ENCODE measurements at places on chromosomes 5 and 9. TPM values are rescaled to one million over a fixed set of nuclear protein-coding genes. Genes with fewer than 3 reads are reported as not detected.

DNA sequence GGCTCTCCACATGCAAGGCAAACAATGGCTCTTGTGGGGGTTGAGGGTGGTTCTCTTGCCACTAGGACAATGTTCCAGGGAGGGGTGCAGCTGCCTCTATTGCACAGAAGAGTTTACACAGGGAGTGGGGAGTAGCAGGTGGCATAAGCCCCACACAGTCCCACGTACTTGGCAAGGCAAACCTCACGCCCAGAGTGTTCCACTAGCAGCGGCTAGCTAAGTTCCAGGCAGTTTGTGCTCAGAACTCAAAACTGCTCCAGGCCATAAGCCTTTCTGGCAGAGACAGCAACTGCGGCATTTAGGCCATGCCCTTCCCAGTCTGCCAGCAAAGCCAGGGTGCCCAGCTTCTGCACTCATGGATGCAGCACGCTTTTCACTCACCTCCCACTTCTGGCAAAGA is 29.0 kb upstream of the BTNL3 start:
- H3K4me1 ChIP-seq, result no peaks in the 10 kb centered on the region
- no peaks in the 10 kb centered on the region for H3K36me3 ChIP-seq
- no peak for DNase-seq
- H3K4me3 ChIP-seq, result no peak overlapping the region

DNA sequence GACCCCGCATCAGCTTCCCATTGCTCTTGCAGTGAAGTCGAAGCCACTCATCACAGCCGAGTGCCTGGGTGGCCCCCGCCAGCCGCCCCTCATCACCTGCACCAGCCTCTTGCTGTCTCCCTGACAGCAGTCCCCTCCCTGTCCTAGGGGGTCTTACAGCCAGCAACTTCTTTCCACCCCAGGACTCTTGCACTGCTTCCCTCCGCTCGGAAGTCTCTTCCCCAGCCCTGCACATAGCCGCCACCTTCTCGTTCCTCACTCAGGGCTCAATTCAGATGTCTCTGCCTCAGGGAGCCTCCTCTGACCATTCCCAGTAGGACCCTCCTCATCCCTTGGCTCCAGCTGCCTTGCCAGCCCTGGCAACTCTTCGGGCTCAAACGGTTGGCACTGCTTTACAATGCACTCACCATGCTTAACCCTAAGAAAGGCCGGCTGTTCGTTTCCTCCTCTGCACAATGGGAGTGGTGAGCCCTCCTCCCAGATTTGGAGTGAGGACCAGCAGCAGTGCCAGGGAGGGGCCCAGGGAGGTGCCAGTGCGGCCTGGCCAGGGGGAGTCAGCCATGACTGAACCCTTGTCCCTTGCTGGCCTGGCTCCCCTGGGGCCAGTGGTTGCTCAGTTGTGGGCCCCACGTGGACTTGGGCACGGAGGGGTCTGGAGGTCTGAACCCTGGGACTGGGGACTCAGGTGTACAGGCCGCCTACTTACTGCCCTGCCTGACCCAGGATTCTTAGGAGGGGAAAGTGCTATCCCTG is 6.1 kb downstream of the TCF7 start:
- H3K4me3 ChIP-seq, result no peak overlapping the region
- H3K27ac ChIP-seq, result no peak overlapping the region
- no peaks in the 10 kb centered on the region for H3K36me3 ChIP-seq
- DNase-seq, result no peak

- no peak overlapping the region for H3K4me3 ChIP-seq
- H3K27me3 ChIP-seq, result no peaks in the 10 kb centered on the region
- H3K27ac ChIP-seq, result no peak overlapping the region
- H3K36me3 ChIP-seq, result no peaks in the 10 kb centered on the region
- H3K4me1 ChIP-seq, result peaks cover 17% of the 10 kb centered on the region
These were observed 81.0 kb upstream of the ZBTB43 start for GRCh38 chr9:126723807-126724172.

CCL21 gene
- total RNA-seq, result 192 TPM

DNA sequence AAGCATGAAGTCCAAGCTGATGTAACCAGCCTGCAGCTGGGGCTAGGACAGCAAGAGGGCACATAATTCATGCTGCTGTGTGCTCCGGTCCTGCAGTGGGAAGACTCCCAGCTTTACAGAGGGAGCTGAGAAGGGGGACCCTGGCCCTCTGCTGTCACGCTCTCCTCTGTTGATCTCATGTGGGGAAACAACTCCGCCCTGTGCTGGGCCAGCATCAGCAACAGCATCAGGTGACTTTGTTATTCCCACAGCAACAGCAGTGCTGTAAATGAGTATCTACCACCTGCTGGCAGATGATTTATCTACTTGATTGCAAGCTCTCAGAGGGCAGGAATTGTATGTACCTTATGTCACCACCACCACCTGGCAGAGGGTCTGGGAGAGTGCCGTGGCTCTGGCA is 176.2 kb downstream of the COL23A1 start:
- no peaks in the 10 kb centered on the region for H3K4me1 ChIP-seq
- H3K27me3 ChIP-seq, result no peaks in the 10 kb centered on the region
- H3K36me3 ChIP-seq, result no peaks in the 10 kb centered on the region
- DNase-seq, result peak; percentile 18
- H3K27ac ChIP-seq, result no peak overlapping the region

DNA sequence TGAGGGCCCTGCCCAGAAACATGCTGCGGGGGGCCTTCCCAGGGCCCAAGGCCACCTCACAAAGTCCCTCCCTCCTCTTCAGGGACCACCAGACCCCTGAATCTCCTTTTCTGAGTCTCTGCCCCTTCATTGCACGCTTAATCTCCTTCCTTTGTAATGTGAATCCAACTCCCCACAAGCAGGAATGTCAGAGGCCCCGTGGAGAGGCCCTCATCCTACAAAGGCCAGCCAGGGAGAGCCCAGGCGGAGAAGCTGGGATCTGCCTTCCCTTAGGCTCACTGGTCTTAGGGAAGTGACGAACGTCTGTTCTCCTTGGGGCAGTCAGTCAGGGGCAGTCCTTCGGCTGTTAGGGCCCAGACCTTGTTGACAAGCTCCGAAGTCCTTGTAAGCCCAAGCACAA is 2.3 kb downstream of the SMIM33 start:
- no peaks in the 10 kb centered on the region for H3K36me3 ChIP-seq
- H3K27me3 ChIP-seq, result no peaks in the 10 kb centered on the region
- DNase-seq, result no peak
- H3K27ac ChIP-seq, result no peak overlapping the region
- no peaks in the 10 kb centered on the region for H3K4me1 ChIP-seq
- no peak overlapping the region for H3K4me3 ChIP-seq

MELK gene
- 1.2 TPM for total RNA-seq

DNA sequence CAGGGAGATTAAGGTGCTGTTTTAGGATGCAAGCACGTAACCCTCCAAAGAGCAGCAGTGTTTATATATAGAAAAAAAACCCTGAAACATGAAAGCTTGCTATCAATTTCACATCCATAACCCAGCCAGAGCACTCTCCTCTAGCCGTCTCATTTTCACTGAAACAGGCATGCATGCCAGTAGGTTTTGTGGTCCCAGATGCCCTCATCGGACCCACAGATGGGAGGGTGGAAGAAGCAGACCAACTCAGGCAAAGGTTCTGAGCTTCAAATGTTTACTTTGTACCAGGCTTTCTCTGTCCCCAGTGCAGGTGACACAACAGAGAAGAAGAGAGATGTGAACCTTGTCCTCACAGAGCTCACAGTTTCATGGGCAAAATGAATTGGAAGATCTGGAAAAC is 127.4 kb upstream of the ATP10B start:
- no peak for DNase-seq
- H3K27ac ChIP-seq, result no peak overlapping the region
- H3K27me3 ChIP-seq, result no peaks in the 10 kb centered on the region

- peak; percentile 90 for DNase-seq
- peaks cover 17% of the 10 kb centered on the region for H3K4me1 ChIP-seq
- no peaks in the 10 kb centered on the region for H3K27me3 ChIP-seq
- no peak overlapping the region for H3K4me3 ChIP-seq
- no peaks in the 10 kb centered on the region for H3K36me3 ChIP-seq
- peak overlapping the region; percentile 56 for H3K27ac ChIP-seq
These were observed 106.1 kb upstream of the CPEB4 start for GRCh38 chr5:173781816-173782670.

GRCh38 chr5:171578829-171579491 is 159.5 kb downstream of the FGF18 start:
- peaks cover 28% of the 10 kb centered on the region for H3K4me1 ChIP-seq
- no peaks in the 10 kb centered on the region for H3K36me3 ChIP-seq
- no peak overlapping the region for H3K4me3 ChIP-seq

GRCh38 chr5:17666726-17667235 is 32.5 kb downstream of the TAF11L14 start:
- no peak for DNase-seq
- H3K27me3 ChIP-seq, result no peaks in the 10 kb centered on the region
- no peak overlapping the region for H3K4me3 ChIP-seq
- no peaks in the 10 kb centered on the region for H3K4me1 ChIP-seq
- H3K36me3 ChIP-seq, result no peaks in the 10 kb centered on the region
- no peak overlapping the region for H3K27ac ChIP-seq

OR1N2 gene
- not detected for total RNA-seq

DNA sequence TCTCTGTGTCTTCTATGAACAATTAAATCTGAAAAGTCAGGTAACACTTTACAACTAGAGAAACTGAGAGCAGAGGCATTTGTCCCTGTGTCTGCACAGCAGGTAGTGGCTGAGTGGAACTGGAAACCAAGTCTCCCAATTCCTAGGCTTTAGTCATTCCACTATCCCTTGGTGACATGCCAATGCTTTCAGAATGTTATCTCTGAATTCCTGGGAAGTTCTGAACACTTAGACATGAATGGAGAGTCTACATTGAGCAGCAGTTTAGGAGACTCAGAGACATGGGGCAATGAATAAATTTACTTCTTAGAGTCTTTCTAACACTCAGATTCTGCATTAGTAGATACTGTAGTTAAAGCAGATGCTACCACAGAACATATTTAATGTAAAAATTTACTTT is 94.8 kb upstream of the APC start:
- H3K27ac ChIP-seq, result no peak overlapping the region
- DNase-seq, result no peak
- H3K36me3 ChIP-seq, result no peaks in the 10 kb centered on the region
- no peaks in the 10 kb centered on the region for H3K27me3 ChIP-seq
- H3K4me3 ChIP-seq, result no peak overlapping the region

- no peak for DNase-seq
- H3K36me3 ChIP-seq, result no peaks in the 10 kb centered on the region
- no peaks in the 10 kb centered on the region for H3K4me1 ChIP-seq
These were observed 74.5 kb downstream of the HMCN2 start for GRCh38 chr9:130340011-130340410.

DNA sequence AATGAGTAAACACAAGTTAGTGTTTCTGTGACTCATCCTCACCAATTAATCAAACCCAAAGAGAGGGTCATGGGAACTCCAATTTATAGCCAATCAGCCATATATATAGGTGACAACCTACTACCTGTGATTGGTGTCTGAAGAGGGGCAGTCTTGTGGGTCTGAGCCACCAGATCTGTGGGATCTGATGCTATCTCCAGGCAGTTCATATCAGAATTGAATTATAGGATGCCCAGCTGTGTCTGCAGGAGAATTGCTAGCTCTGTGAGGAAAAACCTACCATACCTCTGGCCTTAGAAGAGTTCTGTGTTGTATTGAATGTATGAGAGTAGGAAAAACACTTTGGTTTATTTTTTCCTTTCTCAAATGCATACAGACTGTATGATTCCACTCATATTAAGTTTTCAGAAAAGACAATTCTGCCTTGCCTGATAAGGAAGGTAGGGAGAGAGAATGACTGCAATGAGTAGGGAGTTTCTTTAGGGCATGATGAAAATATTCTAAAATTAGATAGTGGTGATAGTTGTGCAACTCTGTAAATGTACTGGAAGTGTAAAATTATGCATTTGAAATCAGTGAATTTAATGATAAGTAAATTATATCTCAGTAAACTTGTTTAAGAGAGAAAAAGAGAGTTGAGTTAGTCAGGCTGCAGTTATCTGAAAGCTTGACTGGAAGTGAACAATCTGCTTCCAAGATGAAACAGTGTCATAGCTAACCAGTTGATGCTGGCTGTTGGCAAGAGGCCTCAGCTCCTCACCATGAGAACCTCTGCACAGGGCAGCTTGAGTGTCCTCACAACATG is 274.9 kb downstream of the AUH start:
- H3K4me3 ChIP-seq, result no peak overlapping the region
- no peak for DNase-seq
- no peaks in the 10 kb centered on the region for H3K27me3 ChIP-seq
- no peaks in the 10 kb centered on the region for H3K36me3 ChIP-seq

DNA sequence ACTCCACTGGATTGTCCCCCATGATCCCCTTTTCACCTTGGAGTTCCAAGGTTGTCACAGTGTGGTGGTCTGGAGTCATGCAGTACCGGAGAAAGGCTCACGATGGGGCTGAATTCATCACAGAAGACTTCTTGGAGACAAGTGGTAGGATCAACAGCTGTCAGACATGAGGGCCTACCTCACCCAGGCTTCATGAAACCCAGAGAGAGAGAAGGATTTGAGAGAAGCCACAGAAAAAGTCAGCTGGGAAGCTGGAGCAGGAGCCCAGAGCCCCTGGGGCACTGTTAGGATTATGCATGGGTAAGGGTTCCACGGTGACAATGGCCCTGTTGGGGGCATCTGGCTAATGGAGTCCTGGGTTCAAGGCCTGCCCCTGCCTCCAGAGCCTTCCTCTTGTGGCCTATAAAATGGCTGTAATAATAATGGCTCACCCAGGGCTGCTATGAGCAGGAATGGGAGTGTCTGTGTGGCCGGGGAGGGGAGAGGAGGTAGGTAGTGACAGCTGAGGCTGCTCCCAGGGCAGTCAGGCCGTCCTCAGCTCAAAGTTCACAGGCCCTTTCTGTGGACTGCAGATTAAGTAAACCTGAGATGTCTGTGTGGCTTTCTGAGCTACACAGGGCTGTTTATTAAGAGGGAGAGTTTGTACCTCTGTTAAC is 910 bp downstream of the TRIM14 start:
- no peaks in the 10 kb centered on the region for H3K4me1 ChIP-seq
- DNase-seq, result no peak
- no peaks in the 10 kb centered on the region for H3K36me3 ChIP-seq
- peak overlapping the region; percentile 68 for H3K27ac ChIP-seq
- peak overlapping the region; percentile 49 for H3K4me3 ChIP-seq
- no peaks in the 10 kb centered on the region for H3K27me3 ChIP-seq

ADAMTSL2 gene
- total RNA-seq, result 4.2 TPM

DNA sequence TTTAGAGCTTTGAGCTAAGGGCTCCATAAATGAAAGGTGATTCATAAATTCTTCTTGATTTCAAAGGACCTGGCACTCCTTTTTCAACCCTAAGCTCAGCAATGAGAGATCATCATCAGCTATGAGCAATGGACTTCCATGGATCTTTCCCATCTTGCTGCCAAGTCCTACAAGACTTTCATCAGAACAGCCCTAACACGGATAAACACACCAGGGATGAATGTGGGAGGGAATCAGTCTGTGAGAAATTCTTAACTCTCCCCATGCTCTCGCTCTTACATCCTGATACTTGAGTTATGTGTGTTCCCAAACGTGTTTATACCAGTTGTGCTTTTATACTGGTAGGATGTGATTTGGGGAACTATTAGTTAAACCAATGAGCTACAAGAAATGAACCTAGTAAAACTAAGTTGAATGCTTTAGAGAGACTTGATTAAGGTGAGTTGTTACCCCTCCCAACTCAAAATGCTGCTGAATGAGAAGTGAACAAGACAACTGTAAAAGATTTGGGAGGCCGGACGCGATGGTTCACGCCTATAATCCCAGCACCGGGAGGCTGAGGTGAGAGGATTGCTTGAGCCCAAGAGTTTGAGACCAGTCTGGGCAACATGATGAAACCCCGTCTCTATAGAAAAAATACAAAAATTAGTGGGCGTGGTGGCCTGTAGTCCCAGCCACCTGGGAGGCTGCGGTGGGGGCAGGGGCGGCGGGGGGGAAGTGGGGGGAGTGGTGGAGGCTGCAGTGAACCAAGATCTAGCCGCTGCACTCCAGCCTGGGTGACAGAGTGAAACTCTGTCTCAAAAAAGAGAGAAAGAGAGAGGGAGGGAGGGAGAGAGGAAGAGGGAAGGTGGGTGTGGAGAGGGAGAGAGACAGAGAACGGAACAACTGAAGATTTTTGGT is 5.2 kb upstream of the RPL26L1 start:
- H3K36me3 ChIP-seq, result peaks cover 9% of the 10 kb centered on the region
- no peaks in the 10 kb centered on the region for H3K27me3 ChIP-seq
- H3K4me1 ChIP-seq, result peaks cover 20% of the 10 kb centered on the region
- H3K27ac ChIP-seq, result peak overlapping the region; percentile 65

All from sigmoid colon (tissue), 7 donors.